ENCODE measurements at places on chromosomes 1 and 21.

DNA sequence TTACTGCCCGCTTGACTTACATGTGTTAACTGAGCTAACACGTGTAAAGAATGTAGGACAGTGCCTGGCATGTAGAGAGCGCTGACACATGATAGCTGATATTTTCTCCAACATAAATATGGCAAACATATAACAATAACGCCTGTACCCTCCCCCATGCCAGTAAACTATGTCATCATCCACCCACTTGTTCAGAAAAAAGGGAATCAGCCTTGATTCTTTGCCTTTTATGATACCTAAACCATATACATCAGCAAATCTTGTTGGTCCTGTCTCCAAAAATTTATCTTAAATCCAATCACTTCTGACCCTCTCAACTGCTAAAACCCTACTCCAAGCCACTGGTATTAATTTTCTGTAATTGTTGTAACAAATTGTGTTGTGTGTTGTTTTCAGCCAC lies 1.1 kb upstream of the ZNF692 start:
- no peak for DNase-seq

DNA sequence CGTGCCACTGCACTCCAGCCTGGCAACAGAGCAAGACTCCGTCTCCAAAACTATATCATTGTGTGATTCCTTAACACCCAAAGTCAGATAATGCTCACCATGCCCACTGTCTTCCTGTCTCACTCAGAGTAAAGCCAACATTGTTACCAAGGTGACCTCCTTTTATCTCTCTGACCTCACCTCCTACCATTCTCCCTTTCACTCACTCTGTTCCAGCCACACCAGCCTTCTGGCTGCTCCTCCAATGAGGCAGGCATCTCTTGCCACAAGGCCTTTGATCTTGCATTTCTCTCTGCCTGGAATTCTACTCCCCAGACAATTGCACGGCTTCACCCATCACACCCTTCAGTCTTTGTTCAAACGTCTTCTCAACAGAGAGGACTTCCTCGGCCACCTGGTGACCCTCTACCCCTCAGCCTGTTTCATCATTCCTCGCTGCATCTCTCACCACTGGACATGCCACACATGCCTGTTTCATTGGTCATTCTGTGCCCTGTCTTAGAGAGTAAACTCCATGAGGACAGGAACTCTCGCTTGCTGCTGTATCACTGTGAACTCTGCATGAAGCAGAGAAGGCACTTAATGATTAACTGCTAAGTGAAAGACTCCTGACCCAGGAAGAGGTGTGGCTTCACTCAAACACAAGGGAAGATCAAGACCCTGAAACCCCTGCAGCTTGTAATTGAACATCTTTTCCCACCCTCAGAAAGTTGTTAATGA lies 67.1 kb upstream of the CAPZB start:
- DNase-seq = no peak

DNA sequence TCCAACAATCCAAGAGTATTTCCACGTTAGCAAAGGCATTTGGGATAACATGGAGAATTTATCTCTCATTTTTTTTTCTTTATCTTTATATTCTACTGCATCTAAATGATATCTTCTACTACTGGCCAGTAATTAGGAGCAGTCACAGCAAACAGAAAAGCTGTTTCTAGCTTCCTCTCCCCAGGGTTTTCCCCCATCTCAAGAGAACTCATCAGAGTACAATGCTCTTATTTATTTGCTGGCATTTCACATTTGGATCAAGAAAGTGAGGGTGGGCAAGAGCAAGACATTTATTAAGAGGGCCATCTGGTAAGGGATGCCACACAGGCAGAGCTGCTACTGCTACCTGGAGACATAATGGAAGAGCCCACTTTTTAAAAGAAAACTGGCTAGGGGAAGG lies 368.2 kb downstream of the USH2A start:
- no peak for DNase-seq

GRCh38 chr1:208615371-208615770 lies 371.2 kb upstream of the PLXNA2 start:
- no peak for DNase-seq

- DNase-seq = no peak
These were observed 2.3 kb downstream of the ZBTB37 start for GRCh38 chr1:173870252-173871075.

DNA sequence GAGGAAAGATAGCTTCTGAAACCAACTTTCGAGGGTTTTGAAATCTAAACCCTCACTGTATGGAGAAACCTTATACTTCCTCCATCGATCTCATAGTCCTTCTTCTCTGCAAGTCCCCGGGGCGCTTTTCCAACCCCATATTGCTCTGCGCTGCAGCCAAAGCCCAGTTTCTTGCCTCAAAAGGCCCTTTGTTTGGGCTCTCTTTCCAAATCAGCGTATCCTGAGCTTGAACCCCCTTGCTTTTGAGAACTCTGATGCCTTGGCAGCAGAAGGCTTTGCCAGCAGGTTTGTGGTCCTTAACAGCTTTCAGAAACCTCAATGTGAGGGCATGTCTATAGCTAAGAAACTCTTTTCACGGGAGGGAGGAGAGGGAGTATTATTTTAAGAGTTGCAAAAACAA lies 21.6 kb downstream of the PLPP3 start:
- DNase-seq = no peak

- no peak for DNase-seq
These were observed 17.1 kb downstream of the ACOT11 start for GRCh38 chr1:54565113-54565501.

DNA sequence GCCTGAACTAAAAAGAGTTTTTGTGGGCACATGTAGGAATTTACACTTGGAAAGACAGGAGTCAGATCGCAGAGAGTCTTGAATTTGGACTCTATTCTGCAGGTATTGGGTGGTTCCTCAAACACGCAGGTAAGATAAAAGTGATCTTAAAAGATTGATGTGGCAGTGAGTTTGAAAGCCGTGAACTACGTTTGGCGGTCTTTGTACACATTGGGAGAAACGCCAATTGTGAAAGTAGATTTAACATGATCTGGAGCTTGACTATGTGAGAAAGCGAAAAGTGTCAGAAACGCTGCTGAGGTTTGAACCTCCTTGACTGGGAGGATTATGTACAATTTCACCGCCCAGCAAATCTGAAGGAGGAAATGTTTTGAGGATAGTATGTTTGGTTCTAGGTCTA lies 1.5 kb upstream of the PPP2R5A start:
- DNase-seq = no peak
